ENCODE measurements at places on chromosomes 7 and 10.

GRCh38 chr7:28473571-28474281 is 61.4 kb downstream of the CREB5 start:
- no peak for DNase-seq

DNA sequence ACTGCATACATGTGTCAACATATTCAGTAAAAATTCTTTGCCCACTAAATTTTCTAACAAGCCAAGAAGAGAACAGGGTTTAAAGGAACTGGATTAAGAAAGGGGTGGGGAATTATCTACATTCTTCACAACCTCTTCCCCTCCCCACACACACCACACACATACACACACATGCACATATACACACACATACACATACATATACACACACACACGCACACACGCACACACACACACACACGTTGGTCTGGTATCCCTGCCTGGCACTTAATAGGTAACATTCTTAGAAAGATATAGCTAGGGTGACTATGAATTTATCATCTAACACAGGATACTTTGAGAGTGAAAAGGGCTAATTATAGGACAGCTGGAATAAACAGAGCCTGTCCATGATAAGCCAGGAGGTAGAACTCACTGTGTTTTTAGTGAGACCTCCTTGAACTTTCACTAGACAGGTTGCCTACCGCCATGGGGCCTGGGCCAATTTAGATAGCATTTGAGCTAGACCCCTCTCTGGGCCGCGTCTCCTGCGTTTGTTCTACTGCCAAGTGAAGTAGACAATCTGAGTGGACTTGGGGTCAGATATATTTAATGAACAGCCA is 33.1 kb upstream of the EPC1 start:
- no peak for DNase-seq

DNA sequence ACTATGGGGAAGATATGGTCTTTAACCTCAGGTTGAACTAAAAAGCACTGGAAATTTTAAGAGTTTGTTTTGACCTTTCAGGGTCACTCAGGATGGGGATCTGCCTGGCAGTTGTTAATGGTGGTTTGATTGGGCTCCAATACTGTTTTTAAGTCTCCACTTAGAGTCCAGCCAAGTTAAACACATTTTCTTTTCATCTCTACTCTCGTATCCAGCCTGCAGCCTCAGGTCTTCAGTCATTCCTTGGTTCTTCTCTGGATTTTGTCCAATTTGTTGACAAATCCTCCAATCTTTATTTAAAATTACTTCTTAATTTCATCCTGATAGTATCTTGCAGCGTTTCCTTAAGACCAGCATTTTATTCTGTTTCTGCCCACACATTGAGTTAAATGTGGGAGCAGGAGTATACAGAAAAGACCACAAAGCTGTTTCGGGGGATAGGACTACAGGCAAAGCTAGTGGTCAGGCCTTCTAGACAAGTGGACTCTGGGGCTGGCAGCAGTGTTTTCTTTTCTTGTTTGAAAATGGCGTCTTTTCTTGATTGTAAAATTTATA is 133.2 kb upstream of the INHBA start:
- no peak for DNase-seq

DNA sequence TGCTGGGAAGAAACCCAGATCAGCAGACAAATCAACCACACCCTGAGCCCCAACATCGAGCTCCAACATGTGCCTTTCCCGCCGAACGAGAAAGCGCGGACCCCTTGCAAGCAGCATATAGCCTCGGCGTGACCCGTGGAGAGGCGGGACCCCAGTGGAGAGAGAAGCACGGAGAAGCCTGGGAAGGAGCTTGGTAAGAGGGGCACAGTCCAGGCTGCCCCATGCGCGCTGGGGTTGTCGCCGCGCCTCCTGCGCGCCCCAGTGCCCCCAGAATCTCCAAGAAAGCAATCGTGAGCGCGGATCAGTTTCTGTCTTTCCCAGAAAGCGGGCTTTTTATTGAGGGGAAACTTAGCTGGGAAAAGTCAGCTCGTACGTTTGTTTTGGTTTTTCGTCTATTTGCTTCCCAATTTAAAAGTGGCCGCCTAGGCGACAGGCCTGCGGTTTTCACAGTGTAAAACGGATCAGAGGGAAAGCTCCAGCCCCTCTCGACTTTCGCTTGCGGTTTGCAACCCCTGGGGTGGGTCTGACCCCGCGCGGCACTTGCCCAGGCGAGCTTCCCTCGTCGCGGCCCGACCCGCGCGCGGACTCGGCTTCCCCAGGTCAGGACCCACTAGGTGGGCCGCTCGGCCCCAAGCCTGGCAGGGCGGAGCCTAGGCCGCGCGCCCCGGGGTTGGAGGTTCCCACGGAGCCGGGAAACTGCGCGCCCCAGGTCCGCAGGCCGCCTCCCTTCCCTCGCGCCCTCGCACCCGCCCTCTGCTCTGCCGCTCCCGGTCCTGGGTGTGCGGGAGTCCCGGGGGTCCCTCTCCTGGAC is 31.1 kb downstream of the SKIDA1 start:
- peak; percentile 47 for DNase-seq

DNA sequence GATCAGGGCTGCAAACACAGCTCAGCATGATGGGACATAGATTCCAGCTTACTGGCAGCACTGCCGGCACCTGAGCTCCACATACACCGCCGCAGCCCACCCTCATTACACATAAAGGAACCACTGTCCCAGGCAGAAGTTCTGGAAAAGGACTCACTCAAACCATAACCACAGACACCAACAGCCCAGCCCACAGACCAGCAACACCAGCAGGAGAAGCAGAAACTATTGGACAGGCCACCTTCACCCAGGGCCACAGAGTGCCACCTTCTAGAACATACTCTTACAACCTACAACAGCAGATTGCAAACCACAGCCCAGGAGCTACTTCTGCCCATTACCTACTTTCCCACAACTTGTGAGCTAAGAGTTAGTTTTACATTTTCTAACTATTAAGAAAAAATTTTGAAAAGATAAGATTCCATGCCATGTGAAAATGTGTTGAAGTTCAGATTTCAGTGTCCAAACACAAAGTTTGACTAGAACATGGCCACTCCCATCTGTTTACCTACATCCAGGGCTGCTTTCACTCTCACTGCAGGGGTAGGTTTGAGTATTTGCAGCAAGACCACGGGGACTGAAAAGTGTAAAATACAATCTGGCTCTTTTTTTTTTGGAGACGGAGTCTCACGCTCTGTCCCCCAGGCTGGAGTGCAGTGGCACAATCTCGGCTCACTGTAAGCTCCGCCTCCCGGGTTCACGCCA is 153.0 kb downstream of the TNS3 start:
- no peak for DNase-seq

DNA sequence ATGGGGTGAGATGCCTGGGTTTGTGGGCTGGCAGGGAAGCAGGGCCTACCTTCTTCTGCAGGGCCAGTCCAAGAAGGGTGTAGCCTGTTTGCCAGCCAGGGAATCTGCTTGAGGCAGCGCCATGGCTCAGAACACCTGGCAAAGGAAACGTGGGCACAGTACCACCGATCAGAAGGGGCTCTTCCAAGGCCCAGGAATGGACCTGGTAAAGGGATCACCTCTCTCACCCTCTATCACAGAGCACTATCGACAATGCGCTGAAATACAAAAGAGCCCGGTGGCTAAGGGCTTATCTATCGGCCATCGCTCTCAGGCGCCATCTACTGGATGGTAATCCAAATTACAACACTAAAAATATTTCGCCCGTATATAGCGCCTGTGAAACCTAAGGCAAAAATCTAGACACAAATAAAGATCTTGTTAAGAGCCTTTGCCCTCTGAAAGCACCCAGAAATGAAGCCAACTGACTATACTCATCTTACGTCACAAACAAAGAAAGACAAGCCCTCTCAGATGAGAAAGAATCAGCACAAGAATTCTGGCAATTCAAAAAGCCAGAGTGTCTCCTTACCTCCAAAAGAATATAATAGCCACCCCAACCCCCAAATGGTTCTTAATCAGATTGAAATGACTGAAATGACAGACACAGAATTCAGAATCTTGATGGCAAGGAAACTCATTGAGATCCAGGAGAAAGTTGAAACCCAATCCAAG is 217.8 kb upstream of the HPS1 start:
- peak; percentile 12 for DNase-seq

DNA sequence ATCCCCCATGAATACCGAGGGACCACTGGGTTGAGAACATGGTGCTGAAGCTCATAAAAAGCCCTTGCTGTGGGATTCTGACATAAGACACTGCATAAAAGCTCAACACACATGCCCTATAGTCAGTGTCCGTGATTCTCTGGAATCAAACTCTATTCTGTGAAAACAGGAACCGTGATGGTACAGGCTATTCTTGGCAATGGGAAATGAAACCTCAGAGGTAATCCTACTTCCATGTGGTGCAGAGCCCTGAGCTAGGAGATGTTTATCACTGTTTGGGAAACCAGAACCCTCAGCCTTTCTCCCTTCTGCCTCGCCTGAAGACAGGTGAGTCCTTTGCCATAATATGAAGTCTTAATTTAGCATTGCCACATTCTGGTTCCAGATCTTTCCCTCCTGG is 80.8 kb upstream of the PRSS1 start:
- DNase-seq: no peak

GRCh38 chr10:3067118-3067858 is at the start of gene PFKP:
PFKP (plus strand) TSS chr10:3067548; CDS start chr10:3067596, 48 bp downstream.
- peak; percentile 33 for DNase-seq

GRCh38 chr10:83666762-83667161 is 472.5 kb upstream of the GHITM start:
- DNase-seq: no peak

- no peak for DNase-seq
These were observed 138.4 kb downstream of the PLXDC2 start for GRCh38 chr10:19954601-19955000.

- no peak for DNase-seq
These were observed 11.9 kb downstream of the SFRP5 start for GRCh38 chr10:97759946-97760345.

GRCh38 chr10:93034426-93034825 is 26.2 kb upstream of the CYP26C1 start:
- no peak for DNase-seq

DNA sequence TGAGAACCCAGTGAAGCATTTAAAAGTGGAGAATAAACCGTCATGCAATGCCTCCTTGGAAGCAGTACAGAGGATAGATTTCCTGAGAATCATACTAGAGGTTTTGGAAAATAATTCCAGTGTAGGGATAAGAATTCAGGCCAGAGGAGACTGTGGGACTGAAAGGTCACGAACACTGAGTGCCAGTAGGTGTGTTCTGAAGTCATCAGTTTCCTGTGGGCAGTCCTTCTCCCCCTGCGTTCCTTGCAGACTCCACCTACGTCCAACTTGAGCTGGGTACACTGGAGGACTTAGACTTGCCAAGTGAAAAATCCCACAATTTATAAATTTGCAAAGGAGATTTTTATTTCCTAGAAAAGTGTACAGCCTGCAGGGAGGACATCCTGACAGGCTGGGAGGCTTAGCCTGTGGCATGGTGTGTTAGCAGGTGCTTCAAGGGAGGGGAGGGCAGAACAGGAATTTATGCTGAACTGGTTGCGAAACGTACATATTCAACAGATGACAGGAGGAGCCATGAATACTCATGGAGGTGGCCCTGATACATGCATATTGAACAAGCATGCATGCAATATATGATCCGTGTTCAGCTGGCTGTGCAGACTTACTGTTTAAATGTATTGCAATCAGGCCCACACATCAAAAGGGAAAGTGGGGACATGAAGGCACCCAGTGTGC is 72.9 kb upstream of the POM121L12 start:
- DNase-seq: no peak

GRCh38 chr7:5352440-5353010 is 69.8 kb downstream of the SLC29A4 start:
- no peak for DNase-seq

- no peak for DNase-seq
These were observed 11.1 kb upstream of the PWWP2B start for GRCh38 chr10:132385721-132386418.

- peak; percentile 49 for DNase-seq
These were observed 178.3 kb downstream of the CDCA7L start for GRCh38 chr7:21767300-21767900.

DNA sequence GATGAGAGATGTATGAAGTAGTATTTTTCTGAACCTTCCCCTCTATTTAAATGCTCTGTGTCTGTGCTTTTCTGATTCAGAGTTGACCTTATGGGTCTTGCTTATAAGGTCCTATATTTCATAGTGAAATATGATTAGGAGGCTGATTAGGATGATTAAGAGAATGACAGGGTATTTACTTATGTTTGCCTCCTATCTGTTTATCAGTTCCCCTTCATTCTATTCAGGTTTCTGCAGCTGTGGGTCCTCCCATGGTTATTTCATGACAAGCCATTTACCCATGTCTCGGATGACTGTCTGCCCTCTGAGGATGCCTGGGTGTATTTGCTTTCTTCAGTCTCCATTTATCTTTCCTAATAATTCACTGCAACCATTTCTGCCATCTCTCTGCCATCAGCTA is 16.9 kb downstream of the RPA3 start:
- no peak for DNase-seq

DNA sequence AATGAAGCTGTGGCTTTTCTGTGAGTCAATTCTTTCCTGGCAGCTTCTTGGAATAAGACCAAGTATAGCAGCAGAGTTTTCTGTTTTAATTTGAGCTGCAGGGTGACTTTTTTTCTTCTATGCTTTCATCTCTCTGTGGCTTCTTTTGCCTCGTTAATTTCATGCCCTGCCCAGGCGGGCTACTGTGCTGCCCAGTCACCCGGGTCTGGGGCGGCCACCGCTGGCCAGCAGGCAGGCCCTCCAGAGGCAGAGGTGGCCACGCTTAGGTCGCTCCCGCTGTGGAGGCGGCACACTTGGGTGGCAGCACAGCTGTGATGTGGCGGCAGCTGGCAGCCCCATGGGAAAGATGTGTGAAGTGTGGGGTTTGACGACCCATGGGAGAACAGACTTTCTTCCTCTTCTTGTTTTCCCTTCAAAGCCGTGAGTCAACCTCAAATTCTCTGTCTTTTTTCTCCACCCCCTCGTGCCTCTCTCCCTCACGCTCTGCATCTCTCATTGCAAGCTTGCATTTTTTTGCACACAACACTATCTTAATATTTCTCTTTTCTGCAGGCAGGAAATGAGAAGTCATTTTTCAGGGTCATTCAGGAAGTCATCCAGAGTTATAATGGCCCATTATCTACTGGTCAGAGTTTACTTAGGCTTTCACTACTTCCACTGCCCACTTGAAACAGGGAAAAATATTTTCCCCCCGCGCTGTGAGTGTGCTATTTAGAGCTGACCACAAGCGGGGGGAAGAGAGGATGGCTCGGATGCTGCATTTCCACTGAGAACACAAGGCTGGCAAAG is 67.8 kb downstream of the EGFR start:
- no peak for DNase-seq

DNA sequence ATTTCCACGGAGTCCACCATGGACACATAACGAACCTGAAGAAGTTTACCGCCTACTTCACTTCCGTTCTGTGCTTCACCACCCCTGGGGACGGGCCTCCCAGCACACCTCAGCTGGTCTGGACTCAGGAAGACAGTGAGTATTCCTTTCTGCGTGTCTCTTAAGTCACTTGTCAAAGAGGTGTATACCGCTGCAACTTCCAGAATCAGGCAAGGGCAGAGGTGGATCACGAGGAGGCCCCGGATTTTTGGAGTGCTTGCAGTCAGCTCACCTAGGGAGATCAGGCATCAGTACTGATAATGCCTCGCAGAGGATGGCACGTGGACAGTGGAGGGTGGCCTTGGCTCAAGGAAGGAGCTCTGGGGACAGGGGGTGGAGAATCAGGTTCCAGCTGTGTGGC is 630.4 kb upstream of the FOXK1 start:
- DNase-seq: no peak
